ENCODE measurements at places on chromosomes 12 and 14.

- DNase-seq = peak; percentile 93
These were observed 139.9 kb downstream of the DUSP6 start for GRCh38 chr12:89212339-89212771.

DNA sequence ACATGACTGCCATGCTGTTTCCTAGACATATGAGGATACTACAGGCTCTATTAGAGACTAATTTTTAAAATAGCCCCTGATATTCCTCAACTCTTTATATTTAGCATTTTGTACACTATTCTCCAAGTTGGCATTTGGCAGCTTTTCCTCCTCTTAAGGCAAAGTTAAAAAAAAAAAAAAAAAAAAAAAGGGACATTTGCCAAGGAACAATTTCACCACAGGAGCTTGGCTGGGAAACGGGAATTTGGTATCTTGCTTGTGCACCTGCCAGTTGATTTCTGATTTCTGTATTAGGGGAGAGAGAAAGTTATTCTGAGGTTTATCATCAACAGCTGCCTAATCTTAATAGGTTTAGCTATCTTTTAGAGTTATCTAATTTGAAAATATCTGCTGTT, 87.2 kb downstream of the CAND1 start:
- no peak for DNase-seq

GRCh38 chr12:57129321-57129842, 1.1 kb downstream of the LRP1 start:
- DNase-seq = no peak

GRCh38 chr12:90274407-90274806, 565.8 kb upstream of the ATP2B1 start:
- no peak for DNase-seq

DNA sequence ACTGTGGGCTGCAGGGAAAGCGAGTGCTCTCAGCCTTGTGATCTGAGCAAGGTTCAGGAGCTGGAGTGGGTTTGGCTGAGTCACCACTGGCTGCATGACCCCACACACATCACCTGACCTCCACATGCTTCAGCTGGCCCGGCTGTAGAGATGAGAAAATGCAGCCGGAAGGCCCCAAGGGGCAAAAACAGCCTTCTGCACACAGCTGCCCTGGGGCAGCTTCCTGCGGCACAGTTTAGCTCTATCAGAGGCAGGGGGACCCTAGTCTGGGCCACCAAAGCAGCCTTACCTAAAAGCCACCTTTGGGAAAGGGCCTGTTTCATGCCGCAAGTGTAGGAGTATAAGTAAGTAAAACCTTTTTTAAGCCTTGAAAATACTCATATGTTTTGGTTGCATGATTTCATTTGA, 123.3 kb downstream of the SSPN start:
- peak; percentile 94 for DNase-seq

- DNase-seq = peak; percentile 98
These were observed 87.4 kb downstream of the OTOGL start for GRCh38 chr12:80186727-80187217.

DNA sequence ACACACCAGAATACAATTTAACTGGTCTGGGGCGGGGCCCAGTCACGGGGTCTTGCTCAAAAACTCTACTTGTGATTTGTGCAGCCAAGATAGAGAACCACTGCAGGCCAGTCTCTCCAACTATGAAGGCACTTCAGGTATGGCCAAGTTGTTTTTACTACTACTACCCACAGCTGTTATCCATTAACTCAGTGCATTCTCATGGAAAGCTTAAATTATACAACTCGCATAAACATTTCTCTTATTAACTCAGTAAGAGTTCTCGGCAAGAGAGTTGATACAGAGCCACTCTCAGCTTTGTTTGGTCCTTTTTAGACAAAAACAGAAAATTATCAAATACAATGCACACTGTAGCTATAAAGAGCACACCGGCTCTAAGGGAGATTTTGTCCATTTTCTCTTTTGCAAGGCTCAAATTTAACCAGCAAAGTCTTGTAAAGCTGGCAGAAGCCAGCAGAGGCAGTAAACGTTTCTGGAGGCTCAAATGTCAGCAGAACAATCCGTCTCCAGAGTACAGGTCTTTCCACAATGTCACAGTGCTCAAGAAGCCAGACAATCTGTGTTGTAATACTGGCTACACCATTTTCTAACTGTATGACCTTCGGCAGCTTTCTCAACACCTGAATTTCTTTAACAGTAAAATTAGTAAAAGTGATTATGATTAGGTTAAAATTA, 85.9 kb downstream of the PTGER2 start:
- no peak for DNase-seq

DNA sequence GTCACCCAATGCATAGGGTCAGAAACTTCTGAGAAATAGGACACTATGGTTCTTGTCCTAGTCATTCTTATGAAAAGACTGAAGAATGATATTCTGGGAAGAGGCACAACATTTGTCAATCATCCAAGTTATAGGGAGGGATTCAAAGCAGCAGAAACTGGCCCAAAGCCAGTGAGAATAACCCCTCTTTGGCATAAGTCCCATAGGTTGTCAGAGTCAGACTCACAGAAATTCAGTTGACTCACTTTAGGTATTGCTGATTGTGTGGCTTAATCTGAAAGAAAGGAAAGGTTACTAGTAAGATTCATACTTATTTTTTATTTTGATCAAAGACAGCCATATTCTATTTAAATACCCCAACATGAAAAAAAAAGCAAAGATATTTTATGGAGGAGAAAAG, 151.0 kb downstream of the SRGAP1 start:
- peak; percentile 8 for DNase-seq

DNA sequence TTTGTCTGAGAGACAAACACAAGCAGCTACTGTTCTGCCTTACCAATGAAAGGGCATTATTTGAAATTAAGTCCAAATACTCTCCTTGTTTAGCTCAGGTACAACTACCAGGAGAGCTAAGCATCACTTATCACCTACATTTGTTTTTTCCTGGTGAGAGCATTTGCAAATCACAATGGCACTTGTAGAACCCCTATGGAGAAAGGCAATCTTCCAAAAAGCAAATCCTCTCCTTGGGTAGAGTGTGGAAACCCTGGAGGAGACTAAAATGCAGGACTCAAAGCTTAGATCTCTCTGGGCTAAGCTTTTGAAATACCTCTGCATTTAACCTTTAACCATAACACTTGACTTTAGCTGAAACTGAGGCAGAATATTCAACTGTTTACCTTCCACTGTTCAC, 20.8 kb downstream of the GTSF1 start:
- no peak for DNase-seq

GRCh38 chr12:104596898-104597843, 140.4 kb downstream of the CHST11 start:
- no peak for DNase-seq

GRCh38 chr14:71408362-71409030, 501.2 kb downstream of the PCNX1 start:
- no peak for DNase-seq

GRCh38 chr14:47785058-47785457, 109.7 kb upstream of the MDGA2 start:
- no peak for DNase-seq

DNA sequence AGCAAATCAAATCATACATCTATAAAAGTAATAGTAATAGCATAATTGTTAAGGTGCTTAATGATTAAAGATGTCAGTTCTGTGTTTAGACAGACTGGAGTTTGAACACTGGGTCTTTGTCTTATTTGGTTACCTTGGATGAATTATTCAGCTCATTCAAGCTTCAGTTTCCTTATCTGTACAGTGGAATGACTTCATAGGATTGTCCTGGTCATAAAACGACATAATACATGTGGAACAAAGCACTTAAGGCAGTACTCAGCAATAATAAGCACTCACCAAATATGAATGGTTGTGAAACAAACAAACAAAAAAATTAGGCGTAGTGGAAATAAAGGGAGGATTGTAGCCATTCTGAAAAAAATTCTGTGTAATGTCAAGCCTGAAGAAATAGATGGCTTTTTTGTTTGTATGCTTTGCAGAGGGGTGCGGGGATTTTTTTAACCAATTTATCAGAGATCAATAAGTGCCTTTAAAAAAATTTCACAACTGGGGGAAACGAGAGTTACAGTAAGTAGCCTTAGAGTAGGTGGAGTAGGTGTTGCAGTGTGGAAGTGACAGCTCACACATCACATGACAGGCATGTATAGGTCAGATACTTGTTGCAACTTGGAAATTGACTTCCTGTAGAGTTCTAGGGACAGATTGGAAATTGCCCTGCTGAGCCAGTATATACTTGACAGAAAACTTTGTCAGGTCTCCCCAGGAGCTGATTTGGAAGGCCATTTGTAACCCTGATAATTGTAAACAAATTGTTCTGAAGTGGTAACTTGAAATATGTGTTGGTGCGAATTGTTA, 157.7 kb downstream of the SLC15A5 start:
- no peak for DNase-seq

DNA sequence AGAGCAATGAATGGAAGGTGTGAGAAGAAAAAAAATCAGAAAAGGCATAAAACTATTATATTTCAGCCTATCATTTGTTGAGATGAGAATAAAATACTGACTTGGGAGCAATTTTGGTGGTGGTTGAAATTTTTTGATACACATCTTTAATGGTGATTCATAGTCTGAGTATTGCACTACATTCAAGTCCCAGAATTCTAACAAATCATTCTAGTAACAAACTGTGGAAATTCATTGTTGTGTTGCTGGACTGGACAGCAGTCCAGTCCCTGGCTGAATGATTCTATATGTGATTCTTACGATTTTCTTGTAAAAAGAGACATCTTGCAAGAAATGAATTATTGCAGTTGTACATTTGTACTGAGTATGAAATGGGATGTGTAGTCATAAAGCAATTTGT, 268.6 kb downstream of the TRHDE start:
- no peak for DNase-seq

- DNase-seq = no peak
These were observed 233.8 kb upstream of the GARIN6 start for GRCh38 chr12:99413751-99414150.

- no peak for DNase-seq
These were observed 366.3 kb upstream of the GARIN6 start for GRCh38 chr12:99281277-99281676.

- DNase-seq = no peak
These were observed 5.8 kb downstream of the PTGER2 start for GRCh38 chr14:52319919-52320318.

DNA sequence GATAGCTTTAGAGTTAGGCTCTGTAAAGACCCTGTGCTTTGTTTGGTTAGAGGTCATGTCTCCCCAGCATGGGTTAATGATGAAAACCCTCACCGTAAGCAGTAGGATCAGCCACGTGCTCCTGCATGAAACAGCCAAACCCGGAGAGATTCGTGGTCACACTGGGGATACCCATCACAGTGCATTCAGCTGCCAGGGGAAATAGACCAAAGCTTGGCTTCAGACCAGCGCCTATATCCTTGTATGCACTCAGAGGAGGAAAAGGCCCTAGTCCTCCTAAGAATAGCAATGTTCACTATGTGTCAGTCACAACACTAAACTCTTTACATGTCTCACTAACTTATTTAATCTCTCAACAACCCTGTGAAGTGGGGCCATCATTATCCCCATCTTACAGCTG, 16.3 kb downstream of the SPX start:
- no peak for DNase-seq

- DNase-seq = no peak
These were observed 23.9 kb downstream of the ATF7 start for GRCh38 chr12:53602176-53602864.

GRCh38 chr14:33420051-33420627, 481.5 kb downstream of the NPAS3 start:
- DNase-seq = no peak

- DNase-seq = peak; percentile 83
These were observed 102.2 kb downstream of the ERC1 start for GRCh38 chr12:1093166-1093751.

- peak; percentile 13 for DNase-seq
These were observed 86.9 kb downstream of the BCAT1 start for GRCh38 chr12:24861766-24862540.

DNA sequence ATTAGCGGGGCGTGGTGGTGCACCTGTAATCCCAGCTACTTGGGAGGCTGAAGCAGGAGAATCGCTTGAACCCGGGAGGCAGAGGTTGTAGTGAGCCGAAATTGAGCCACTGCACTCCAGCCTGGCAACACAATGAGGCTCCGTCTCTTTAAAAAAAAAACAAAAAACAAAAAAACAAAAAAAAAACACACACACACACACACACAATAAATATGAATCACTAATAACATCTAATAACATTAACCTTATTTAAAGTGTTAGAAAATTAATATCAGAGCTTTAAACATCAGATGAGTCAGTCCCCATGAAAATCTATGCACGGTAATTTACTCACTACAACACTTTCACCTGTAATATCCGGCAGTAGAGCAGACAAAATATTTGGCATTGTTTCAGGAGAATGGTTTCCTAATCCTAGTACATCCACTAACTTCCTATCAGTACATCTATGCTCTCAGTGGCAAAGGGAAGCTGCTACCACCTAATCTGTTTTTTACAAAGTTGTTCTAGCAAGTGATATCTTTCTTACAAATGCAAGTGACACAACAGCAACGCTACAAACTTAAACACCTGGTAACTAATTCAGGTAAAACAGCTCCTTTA, 36.2 kb downstream of the MED13L start:
- peak; percentile 80 for DNase-seq

DNA sequence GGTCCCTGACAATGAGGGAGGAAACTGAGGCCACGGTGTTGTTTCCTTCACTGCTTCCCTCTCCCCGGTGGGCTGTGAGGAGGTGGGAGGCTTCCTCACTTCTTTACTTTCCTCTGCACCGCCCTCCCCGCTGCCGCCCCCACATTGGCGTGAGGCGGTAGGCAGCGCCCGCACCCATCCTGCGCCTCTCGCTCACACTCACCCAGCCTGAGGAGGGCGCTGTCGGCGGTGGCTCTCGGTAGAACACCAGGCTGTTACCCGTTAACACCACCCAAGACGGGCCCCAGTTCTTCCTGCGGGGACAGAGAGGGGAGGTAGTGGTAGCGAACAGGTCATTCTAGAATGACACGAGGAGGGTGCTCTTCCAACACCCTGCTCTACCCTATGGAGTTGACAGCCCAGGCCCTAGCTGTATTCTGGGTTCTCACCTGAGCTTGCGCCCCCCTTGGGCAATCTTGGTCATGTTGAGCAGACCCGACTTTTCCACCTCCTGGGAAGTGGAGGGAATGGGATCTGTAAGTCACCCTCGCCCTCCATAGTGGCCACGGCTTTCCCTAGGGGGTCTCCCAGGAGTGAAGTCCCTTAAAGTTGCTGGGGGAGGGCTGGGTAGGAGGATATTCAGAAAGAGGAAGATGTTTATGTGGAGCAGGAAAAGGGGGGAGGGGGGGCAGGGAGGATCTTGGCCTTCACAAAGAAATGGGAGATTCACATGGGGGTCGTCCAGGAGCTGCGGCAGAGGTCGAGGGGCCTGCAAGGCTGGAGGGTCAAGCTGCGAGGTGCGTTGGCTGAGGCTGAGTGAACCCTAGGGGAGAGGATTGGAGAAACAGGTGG, 3.3 kb downstream of the ARHGAP9 start:
- DNase-seq = no peak

- peak; percentile 97 for DNase-seq
These were observed 123.1 kb downstream of the ZFP36L1 start for GRCh38 chr14:68669603-68670358.

DNA sequence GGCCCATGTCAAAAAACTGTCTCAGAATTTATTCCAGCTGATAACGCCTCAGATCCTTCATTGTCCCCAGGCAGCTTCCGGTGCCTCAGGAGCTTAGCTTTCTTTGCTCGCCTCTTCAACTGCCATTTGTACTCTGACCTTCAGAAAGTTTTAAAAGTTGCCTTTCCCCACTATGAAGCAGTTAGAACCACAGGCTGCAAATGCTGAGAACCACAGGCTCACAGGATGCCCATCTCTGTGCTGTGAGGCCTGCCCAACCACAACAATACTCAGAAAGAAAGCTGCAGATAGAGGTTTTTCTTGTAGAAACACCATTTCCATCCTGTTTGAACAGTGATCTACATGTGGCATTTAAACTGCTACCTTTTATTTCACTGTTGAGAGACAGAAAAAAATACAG, 131.1 kb downstream of the PRKCH start:
- no peak for DNase-seq
